ENCODE measurements at places on chromosomes 7 and 10.
A peak's percentile ranks its signal among the peaks of the same experiment; 100 is the strongest.

DNA sequence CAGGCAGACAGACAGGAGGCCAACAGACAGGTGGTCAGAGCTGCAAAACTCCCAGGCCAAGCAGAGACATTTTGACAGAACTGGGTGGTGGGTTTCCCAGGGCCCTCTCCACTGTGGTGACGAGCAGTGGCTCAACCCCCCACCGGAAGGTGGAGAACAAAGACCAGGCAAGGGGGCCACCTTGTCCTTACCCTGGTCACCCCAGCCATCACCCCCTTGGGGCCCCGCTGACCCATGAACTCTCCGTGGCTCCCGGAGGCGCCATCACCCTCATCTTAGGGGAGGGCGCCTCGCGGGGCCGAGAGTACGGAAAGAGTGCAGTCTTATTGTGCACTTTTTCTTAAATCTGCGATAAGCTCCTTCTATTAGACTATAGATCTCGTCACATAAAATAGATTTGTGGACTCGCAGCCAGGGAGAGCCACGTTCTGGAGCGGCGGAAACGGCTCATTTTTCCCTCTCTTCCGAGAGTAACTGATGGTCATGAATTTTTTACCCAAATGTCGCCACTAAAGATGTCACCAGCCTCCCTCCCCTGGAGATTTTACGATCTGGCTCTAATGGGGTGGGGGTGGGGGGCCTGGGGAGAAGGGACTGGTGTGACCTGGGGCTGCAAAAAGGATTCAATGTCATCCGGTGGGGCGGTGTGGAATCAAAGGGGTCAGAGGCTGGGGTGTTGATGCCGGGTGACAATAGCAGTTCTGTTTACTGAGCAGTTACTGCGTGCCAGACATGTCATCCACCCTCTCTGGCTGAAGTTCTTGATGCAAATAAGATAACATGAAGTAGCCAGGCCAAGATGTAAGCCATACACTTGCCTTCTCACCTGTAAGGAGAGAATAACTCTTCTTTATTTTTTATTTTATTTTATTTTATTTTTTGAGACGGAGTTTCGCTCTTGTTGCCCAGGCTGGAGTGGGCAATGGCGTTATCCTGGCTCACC lies 71.1 kb upstream of the MYL10 start:
- no peaks in the 10 kb centered on the region for H3K36me3 ChIP-seq
- H3K4me3 ChIP-seq, result no peak overlapping the region
- peaks cover 12% of the 10 kb centered on the region for H3K27me3 ChIP-seq
- DNase-seq, result no peak

- H3K36me3 ChIP-seq, result peaks cover 2% of the 10 kb centered on the region
- no peak overlapping the region for H3K4me3 ChIP-seq
- no peak overlapping the region for H3K27ac ChIP-seq
- DNase-seq, result no peak
- H3K4me1 ChIP-seq, result peaks cover 15% of the 10 kb centered on the region
Observed at GRCh38 chr7:149877890-149878522, 4.2 kb downstream of the ATP6V0E2 start.

- no peak overlapping the region for H3K27ac ChIP-seq
- no peak overlapping the region for H3K4me3 ChIP-seq
- no peaks in the 10 kb centered on the region for H3K4me1 ChIP-seq
- DNase-seq, result no peak
- no peaks in the 10 kb centered on the region for H3K27me3 ChIP-seq
- no peaks in the 10 kb centered on the region for H3K36me3 ChIP-seq
Observed at GRCh38 chr7:154627646-154628290, 375.2 kb downstream of the PAXIP1 start.

DNA sequence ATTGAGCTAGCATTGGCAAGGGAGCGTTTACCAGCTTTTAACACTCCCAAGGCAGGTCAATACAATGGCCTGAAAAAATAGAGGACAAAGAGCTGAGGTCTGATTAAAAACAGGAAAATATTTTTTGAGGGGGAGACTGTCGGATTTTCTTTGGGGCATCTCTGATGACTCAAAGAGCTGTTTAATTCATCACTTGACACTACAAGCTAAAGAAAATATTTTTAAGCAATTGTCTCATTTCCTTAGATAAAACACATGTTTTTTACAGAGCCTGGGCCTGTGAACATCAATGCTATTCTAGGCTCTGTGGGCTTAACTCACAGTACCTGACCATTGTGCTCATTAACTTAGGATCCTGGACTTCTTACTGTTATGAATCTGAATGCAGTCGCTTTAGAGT lies 100.8 kb downstream of the NRP1 start:
- H3K4me3 ChIP-seq, result no peak overlapping the region
- no peak for DNase-seq
- H3K36me3 ChIP-seq, result no peaks in the 10 kb centered on the region
- H3K27ac ChIP-seq, result no peak overlapping the region
- H3K4me1 ChIP-seq, result no peaks in the 10 kb centered on the region

DNA sequence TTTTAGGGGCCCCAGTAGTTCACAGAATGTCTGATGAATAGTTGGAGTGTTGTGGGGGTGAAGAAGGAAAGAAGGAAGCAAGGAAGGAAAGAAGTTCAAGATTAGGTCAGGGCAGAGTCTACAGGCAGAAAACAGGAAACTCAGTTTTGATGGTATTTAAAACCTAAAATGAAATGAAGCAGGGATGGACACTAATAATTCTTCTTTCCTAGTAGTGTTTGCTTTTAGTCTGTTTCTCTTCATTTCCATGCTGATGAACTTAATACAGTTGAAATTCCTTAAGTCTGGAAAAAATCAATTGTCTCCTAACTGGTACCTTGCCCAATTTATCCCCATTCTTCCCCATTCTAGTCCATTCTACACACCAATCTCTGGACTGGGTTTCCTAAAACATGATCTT lies 59.0 kb upstream of the GSAP start:
- H3K4me1 ChIP-seq, result peaks cover 7% of the 10 kb centered on the region
- H3K36me3 ChIP-seq, result no peaks in the 10 kb centered on the region
- DNase-seq, result no peak
- no peak overlapping the region for H3K27ac ChIP-seq

- no peak for DNase-seq
- no peaks in the 10 kb centered on the region for H3K4me1 ChIP-seq
- H3K36me3 ChIP-seq, result peaks cover 24% of the 10 kb centered on the region
- H3K27me3 ChIP-seq, result no peaks in the 10 kb centered on the region
Observed at GRCh38 chr7:133023370-133024071, 58.4 kb downstream of the CHCHD3 start.

DNA sequence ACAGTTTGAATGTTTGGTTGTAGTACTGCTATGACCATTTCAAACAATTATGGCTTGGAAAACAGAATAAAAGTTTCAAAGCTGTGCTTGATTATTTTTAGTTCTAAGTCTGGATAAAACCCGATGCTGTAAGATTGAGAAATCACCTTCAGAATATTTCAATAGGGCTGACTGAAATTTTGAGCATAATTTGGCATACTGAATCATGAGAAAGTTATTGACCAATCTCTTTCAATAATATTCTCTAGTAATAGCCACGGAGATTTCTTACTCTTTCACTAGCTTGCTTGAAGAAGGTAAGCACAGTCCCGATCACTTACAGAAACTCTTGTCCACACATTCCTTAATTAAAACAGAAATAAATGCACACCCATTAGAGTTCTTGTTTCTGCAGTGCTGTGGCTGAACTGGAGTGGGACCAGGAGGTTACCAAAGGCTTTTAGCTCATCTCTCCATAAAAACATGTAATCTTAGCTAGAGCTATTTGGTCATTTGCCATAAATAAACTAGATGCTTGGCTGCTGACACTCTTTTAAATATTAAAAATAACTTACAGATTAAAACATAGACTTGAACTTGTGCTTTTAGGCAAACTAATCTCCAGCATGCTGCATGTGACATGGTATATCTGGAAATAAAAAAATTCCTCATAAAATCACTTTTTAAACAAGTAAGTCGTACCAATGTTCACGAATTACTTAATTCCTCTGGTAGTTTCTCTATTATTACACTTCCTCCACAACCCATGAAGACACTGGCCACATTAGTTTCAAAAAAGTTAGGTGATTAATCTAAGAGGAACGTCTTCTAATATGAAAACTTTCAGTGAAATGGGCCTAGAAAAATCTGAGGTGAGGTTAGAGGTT lies 97.8 kb downstream of the AGMO start:
- no peak overlapping the region for H3K4me3 ChIP-seq
- no peaks in the 10 kb centered on the region for H3K4me1 ChIP-seq
- DNase-seq, result no peak
- no peaks in the 10 kb centered on the region for H3K36me3 ChIP-seq
- no peaks in the 10 kb centered on the region for H3K27me3 ChIP-seq
- H3K27ac ChIP-seq, result no peak overlapping the region

- peaks cover 22% of the 10 kb centered on the region for H3K4me1 ChIP-seq
- no peak overlapping the region for H3K27ac ChIP-seq
- H3K27me3 ChIP-seq, result peaks cover 5% of the 10 kb centered on the region
- no peak for DNase-seq
- H3K36me3 ChIP-seq, result no peaks in the 10 kb centered on the region
Observed at GRCh38 chr10:86355571-86356038, 11.0 kb downstream of the GRID1 start.

DNA sequence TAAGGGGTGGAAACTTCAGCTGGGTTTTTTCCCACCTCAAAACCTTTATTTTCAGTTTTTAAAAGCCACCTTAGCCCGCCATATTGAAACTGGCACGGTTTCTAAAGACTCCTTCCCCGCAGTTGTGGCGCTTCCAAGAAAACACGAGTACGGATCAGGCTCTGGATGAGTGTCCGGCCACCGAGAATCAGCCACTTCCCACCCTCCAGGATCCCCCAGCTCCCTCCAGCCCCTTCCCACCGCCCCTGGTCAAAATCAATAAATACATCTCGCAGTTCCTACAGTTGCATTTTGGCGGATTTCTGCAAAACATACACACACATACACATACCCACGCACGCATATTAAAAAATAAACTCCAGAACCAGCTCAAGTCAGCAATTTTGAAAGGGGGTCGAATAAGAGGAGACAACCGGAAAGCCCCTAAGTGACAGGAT lies 1.1 kb downstream of the SFMBT2 start:
- peak overlapping the region; percentile 81 for H3K27ac ChIP-seq
- DNase-seq, result no peak
- H3K4me3 ChIP-seq, result peak overlapping the region; percentile 92
- H3K27me3 ChIP-seq, result no peaks in the 10 kb centered on the region
- no peaks in the 10 kb centered on the region for H3K36me3 ChIP-seq

DNA sequence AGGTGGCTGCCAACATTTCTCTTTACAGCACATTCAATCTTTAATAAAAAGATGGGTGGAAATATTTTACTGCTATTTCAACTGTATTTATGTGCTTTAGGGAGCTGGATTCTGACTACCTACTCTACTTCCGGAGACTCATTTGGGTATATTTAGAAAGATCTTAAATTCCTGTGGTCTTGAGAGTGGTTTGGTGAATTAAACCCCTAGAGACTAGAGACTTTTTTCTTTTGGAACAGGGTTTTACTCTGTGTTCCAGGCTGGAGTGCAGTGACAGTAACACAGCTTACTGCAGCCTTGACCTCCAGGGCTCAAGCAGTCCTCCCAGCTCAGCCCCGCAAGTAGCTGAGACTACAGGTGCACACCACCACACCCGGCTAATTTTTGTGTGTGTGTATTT lies 79.0 kb upstream of the HABP2 start:
- DNase-seq, result no peak
- H3K4me1 ChIP-seq, result no peaks in the 10 kb centered on the region
- H3K36me3 ChIP-seq, result peaks cover 2% of the 10 kb centered on the region
- H3K27ac ChIP-seq, result no peak overlapping the region
- H3K4me3 ChIP-seq, result no peak overlapping the region

DNA sequence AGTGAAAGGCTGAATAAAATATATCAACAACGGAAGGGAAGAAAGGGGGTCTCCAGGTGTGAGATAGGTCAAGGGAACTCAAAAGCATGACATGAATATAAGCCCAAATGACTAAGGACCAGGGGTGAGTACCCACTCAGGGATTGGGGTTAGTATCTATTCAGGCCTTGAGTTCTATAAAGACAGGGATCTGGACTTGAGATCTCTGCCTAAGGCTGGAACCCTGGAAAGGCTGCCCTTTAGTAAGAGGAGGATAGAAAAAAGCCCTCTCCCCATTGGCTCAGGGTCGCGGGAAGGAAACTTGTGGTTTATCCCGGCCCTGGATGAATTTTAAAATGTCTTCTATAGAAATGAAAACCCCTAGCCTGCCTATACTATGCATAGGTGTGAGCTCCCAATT lies 2.4 kb upstream of the ITPRIP start:
- H3K4me3 ChIP-seq, result no peak overlapping the region
- H3K27me3 ChIP-seq, result no peaks in the 10 kb centered on the region
- no peaks in the 10 kb centered on the region for H3K36me3 ChIP-seq
- peaks cover 15% of the 10 kb centered on the region for H3K4me1 ChIP-seq
- H3K27ac ChIP-seq, result no peak overlapping the region
- no peak for DNase-seq

GRCh38 chr7:491292-491957 lies 28.2 kb downstream of the PDGFA start:
- no peak overlapping the region for H3K4me3 ChIP-seq
- H3K27me3 ChIP-seq, result peaks cover 9% of the 10 kb centered on the region
- H3K36me3 ChIP-seq, result no peaks in the 10 kb centered on the region
- DNase-seq, result no peak
- no peak overlapping the region for H3K27ac ChIP-seq

DNA sequence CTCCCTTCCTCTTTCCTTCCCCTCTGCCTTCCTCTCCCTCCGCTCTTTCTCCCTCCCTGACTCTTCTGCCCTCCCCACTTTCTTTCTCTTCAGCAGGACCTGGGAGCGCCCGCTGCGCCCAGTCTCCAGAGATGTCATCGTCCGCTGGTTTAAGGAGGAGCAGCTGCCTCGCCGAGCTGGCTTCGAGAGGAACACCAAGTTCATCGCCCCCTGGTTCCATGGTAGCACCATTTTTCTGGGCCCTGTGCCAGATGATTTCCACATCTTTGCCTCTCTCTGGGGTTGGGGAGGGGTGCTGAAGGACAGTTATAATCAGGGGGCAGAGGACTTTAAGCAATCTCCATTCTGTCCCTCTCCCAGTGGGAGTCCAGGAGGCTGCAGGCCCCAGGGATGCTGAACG lies 71.6 kb downstream of the SH2D4B start:
- no peaks in the 10 kb centered on the region for H3K36me3 ChIP-seq
- H3K27me3 ChIP-seq, result peaks cover 9% of the 10 kb centered on the region
- H3K4me3 ChIP-seq, result no peak overlapping the region
- H3K27ac ChIP-seq, result no peak overlapping the region

DNA sequence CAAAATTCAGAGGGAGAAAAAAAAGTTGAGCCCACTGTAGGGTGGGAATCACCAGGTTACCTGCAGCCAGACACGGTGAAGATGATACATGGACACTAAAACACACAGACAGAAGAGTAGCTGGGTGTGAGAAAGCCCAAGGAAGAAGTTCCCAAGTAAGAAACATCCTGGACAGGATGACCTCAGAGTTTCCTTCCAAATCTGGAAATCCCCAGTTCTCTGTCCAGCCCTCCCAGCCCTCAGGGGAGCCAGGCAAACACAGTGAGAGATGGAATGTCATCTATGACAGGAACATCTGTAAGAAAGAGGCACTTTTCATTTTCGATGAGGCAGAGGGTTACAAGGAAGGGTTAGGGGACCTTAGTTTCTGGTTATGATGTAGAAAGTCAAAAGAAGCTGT lies 125.1 kb upstream of the LYZL1 start:
- H3K36me3 ChIP-seq, result no peaks in the 10 kb centered on the region
- H3K27me3 ChIP-seq, result no peaks in the 10 kb centered on the region
- no peak for DNase-seq

Data from memory B cell (primary cell).